ENCODE measurements at places on chromosomes 1 and 21.

DNA sequence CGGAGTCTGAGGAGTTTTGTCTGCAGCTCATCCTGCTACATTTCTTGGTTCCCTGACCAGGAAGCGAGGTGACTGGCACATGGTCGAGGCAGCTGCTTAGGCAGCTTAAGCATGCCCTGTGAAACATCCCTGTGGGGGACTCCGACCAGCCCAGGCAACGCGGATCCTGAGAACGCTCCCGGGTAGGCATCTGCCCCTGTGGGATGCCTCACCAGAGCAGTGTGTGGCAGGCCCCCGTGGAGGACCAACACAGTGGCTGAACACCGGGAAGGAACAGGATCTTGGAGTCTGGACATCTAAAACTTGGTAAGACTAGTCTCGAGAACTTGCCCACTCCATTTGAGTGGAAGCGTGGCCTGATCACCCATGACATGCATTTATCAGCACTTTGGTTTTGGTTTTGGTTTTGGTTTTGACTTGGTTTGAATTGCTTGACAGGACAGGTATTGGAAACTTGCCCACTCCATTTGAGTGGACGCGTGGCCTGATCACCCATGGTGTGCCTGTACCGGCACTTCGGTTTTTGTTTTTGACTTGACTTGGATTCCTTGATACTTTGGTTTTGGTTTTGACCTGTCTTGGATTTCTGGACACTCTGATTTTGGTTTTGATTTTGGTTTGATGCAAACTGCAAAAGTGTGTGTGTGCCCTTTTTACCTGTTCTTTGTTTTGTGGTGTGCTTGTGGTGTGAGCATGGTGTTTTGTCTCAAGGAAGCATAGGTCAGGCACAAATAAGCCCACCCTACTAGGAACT is 12.2 kb upstream of the NEK2 start:
- DNase-seq: no peak

DNA sequence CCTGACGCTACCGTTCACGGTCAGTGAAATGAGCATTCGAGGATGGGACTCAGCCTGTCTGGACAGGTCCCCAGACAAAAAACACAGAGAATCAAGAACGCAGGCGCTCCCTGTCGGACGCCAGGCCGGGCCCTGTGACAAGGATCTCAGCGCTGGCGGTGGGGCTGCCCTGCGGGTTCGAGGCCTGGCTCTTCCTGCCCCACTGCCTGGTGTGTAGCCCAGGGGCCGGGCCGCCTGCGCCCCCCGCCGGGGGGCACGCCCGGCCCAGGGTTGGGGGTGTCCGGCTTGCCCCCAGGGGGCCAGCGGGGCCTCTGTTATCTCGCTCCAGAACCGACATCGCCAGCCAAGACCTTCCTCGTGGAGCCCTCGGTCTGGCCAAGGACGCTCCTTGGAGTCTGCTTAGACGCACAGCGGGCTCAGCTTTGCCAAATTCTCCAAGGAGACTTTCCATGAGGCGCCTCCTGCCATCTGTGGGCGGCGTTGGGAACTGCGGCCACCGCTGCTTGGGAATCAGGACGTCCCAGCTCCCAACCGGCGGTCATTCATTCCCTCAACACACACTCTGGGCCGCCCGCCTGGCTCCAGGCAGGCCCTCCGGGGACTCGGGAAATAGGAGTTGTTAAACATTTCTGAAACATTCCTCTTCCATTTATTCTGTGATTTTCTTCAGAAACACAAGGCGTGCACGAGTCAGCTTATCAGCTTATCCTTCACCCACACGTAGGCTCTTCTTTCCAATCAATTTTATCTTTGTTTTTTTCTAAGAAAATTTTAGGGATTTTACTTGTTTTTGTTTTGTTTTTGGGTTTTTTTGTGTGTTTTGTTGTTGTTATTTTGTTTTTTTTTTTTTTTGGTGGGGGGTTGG is 11.3 kb upstream of the RIPK4 start:
- no peak for DNase-seq

GRCh38 chr1:59309392-59309791 is 12.5 kb downstream of the FGGY start:
- no peak for DNase-seq

- DNase-seq: peak; percentile 45
Observed at GRCh38 chr1:65002508-65003315, 36.4 kb upstream of the JAK1 start.

- no peak for DNase-seq
Observed at GRCh38 chr1:234782105-234782751, 172.2 kb upstream of the IRF2BP2 start.

- no peak for DNase-seq
Observed at GRCh38 chr1:28139025-28139712, 37.3 kb downstream of the PTAFR start.

DNA sequence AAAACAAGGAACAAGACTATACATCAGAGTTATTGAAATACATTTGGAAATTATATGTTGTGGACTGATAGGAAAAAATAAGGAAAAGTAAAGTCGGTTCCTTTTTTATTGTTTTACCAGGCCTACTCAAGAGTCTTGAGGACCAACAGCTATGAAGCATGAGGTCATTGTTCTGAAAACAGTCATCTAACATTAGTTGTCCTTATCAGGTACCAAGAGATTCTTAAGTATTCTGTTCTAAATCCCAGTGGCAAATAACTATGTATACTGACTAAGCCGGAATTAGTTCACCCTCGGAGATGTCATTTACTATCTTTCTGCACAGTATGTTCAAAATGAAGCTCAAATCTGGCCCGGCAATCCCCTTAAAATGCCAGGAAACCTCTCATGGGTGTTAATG is 585 bp downstream of the ADGRL4 start:
- no peak for DNase-seq

DNA sequence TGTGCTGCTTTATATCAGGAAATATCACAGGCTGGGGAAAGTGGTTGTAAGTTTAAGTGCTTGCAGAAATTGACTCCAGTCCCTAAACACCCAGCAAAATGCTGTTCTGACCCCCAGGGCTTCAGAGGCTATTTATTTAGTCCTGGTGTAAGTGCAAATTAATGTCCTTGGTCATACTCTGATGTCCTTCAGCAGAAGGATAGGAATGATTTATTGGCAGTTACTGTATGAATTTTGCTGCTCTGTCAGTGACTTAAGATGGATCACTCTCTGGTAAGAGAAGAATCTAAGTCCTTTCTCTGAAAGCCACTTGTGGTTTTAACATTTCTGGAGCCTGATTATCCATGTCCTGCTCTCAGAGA is 21.9 kb downstream of the FAM20B start:
- DNase-seq: no peak

GRCh38 chr21:23455676-23456075 is 2151.6 kb downstream of the MRPL39 start:
- no peak for DNase-seq

GRCh38 chr1:16145030-16145661 is 10.7 kb downstream of the EPHA2 start:
- DNase-seq: no peak

GRCh38 chr1:125087247-125087646 is 3902.5 kb downstream of the SRGAP2C start:
- DNase-seq: no peak

DNA sequence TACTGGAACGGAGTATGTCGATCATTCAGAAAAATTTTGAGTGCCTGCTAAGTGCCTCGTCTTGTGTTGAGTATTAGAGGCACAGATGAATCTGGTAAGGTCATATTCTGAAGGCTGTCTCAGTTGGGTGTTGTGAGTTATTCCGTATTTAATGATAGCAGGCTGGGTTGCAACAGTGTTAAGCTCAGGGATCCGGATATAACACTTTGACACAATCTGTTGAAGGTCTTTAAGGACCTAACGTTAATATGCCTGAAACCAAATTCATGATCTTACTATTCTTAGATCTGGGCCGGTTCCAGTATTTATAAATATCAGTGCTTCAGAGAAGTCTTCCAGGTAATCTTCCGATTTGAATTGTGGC is 555 bp downstream of the PRPF38A start:
- no peak for DNase-seq

- DNase-seq: no peak
Observed at GRCh38 chr1:168732736-168733135, 3.7 kb upstream of the DPT start.

GRCh38 chr21:30561957-30562356 is 843 bp upstream of the KRTAP19-7 start:
- no peak for DNase-seq

DNA sequence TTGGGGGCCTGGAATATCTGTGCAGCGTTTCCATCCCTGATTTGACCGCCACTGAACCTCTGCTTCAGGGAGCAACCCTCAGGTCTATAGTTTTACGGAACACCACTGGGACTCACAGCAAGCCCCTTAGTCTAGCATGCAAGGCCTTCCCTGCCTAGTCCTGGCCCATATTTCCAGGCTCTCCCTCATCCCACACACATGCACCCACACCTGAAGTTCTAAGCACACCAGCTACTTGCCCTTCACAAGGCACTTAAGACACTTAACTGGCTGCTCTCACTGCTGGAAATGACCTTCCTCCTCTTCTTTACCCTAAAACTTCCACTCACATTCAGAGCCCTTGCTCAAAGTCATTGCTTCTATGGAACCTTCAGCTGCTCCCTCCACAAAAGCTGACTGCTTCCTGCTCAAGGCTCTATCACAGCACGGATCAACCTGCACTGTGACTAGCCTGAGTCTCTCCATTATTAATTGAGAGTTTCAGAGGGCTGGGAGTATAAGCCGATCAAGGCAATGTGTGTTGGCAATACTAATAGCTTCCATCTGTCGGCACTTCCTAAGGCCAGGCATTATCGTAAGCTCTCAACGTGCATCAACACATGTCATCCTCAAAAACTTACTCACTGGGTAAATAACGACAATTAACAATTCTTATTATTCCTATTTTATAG is 84.3 kb downstream of the RRAGC start:
- no peak for DNase-seq

DNA sequence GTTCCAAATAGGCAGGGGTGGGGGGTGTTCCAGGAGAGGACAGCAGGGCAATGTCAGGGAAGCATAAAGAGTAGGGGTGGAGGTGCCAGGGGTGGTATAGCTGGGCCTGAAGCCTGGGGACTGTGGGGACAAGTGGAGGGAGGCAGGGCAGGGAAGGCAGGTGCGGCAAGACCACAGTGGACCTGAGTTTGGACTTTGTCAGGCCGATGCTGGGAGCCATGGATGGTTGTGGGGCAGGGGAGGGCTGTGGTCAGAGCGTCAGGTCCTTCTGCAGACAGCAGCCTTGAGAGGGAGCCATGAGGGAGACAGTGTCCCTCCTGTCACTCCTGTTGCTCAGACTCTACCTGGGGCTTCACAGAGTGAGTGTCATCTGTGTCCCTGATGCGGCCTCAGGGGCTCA is 320.3 kb downstream of the PTPRU start:
- no peak for DNase-seq

DNA sequence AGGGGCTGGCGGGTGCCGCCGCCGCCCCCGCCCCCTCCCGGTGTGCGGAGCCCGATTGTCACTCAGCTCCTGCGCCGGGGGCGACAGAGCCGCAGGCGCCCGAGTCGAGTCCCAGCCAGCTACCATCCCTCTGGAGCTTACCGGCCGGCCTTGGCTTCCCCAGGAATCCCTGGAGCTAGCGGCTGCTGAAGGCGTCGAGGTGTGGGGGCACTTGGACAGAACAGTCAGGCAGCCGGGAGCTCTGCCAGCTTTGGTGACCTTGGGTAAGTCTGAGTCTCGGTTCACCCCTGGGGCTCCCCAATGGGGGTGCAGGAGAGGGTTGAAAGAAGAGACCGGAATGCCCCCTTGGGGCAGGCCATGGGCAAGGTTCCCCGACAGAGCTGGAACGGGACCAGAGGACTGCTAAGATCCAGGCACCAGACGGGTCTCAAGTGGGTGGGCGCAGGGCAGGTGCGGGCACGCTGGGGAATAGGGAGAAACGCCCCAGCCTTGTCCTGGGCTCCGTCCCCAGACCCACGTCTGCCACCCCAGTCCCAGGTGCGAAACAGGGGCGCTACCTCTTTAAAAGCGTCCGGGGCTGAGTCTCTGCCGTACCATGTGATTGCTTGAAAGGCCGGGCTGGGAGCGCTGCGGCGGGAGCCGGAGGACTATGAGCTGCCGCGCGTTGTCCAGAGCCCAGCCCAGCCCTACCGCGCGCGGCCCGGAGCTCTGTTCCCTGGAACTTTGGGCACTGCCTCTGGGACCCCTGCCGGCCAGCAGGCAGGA is at the start of gene ADORA1:
TSS of gene ADORA1 (plus strand) at position 61 of the 765 bp plus-strand sequence. CDS start 1,116 bp downstream, outside the sequence.
- no peak for DNase-seq

Measured in stimulated activated CD8-positive, alpha-beta memory T cell treated with anti-CD3 and anti-CD28 coated beads, Interleukin-4, amount 100 ng/mL, for 1 hour (primary cell).